ENCODE measurements at places on chromosomes 5 and 9. TPM values are rescaled to one million over a fixed set of nuclear protein-coding genes. Genes with fewer than 3 reads are reported as not detected.

DNA sequence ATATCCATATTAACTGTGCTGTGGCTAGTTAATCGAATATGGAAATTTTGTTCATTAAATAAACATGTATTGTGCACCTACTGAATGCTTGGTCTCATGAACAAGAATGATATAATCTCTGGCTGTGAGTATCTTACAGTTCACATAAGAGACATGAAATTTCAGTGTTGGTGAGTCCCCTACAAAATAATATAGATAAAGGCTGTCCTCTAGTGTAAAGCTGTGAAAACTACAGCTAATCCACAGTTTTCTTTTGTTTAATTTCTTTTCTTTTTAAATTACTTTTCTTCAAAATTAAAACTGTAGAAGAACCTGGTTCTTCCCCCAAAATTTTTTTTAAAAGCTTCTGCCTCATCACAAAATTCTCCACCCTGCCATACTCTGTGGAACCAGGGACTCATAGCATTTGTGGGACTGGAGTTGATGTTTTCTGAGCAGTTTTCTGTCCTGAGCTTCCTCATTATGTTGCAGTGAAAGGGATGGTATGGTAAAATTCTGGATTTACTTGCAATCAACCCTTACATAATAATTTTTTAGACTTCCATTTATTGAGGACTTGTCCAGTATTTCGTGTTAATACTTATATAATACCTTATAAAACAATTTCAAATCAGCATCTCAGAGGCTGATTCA, 135.0 kb downstream of the STK32A start:
- no peaks in the 10 kb centered on the region for H3K4me1 ChIP-seq
- H3K27ac ChIP-seq, result no peak overlapping the region
- H3K27me3 ChIP-seq, result no peaks in the 10 kb centered on the region

DNA sequence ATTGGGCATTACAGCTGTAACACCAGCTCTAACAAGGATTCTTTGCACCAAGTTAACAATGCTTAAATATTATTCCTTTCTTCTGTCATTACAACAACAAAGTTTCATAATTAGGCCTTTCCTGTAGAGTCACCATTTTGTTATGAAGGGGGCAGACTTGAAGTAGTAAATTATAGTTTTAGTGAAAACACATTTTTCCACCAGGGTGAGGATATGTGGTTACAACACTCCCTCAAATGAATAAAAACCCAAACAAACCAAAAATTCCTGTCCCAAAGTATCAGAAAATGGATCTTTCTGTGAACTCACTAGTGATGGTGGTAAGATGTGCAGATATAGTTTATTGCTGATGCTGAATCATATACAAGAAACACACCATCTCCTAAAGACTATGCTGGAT, 250.5 kb upstream of the TUT7 start:
- no peak overlapping the region for H3K4me3 ChIP-seq
- no peak for DNase-seq
- no peaks in the 10 kb centered on the region for H3K4me1 ChIP-seq
- no peaks in the 10 kb centered on the region for H3K36me3 ChIP-seq
- no peak overlapping the region for H3K27ac ChIP-seq
- H3K27me3 ChIP-seq, result peaks cover 2% of the 10 kb centered on the region

- H3K4me3 ChIP-seq, result no peak overlapping the region
- no peaks in the 10 kb centered on the region for H3K4me1 ChIP-seq
- H3K27me3 ChIP-seq, result no peaks in the 10 kb centered on the region
- DNase-seq, result no peak
- H3K36me3 ChIP-seq, result no peaks in the 10 kb centered on the region
Measured at GRCh38 chr9:115946530-115946929, 207.1 kb upstream of the PAPPA start.

GRCh38 chr5:125073090-125073489, 326.7 kb upstream of the ZNF608 start:
- H3K27me3 ChIP-seq, result no peaks in the 10 kb centered on the region
- H3K4me3 ChIP-seq, result no peak overlapping the region

ENTPD2 gene
- not detected for total RNA-seq

SLC36A2 gene
- total RNA-seq, result not detected
